ENCODE measurements at places on chromosomes 6 and 20.
A peak's percentile ranks its signal among the peaks of the same experiment; 100 is the strongest.

DNA sequence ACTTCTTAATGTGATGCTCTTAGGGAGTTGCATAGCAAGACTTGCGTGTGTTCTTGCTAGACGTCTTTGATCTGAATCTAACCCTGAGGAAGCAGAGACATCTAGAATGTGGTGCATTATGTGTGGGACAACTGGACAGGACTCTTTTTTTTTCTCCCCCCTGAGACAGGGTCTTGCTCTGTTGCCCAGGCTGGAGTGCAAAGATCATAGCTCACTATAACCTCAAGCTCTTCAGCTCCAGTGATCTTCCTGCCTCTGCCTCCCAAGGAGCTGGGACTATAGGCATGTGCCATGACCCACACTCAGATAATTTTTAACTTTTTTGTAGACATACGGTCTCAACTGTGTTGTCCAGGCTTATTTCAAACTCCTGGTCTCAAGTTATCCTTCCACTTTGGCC lies 34.0 kb downstream of the PCMT1 start:
- no peak for DNase-seq

DNA sequence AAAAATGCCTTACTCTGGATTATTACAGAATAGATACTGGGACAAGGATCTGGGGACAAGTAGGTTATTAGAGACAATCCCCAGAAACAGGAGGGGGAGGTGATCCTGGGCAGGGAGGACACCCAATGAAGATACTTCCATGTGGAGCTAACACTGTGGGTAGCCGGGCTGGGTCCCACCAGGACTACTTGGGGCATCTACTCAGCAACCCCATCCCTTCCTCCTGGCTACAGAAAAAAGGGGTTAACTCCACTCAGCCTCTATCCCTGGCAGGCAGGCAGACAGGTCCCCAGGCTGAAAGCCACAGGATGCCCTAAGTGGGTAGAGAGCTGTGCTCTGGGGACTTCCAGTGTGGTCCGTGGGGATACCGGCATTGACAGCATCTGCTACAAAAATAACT lies 68.0 kb upstream of the NXT1 start:
- DNase-seq: no peak

DNA sequence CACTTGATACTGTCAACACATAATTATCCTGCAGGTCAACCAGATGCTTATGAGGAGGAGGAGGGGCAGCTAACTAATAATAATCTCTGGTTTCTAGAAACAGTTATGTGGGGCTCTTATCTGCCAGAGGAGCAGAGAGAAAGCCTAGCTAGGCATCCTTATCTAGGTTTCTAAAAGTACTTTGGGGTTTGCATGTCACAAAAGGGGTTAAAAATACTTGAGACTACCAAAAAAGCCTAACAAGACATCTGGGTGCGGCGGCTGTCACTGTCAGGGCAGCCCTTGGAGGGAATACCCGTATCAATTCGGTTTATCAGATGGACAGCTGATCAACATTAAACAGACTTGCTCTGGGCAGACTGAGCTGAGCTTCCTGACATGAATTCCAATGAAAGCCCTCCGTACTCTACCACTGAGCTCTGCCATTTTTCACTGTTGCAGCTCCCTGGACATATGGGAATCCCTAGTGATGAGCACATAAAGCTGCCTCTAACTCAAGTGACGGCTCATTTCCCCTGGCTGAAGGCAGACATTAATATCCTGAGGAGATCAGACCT lies 166.6 kb downstream of the PDSS2 start:
- no peak for DNase-seq

- no peak for DNase-seq
Observed at GRCh38 chr6:13709689-13710551, 1.7 kb downstream of the RANBP9 start.

DNA sequence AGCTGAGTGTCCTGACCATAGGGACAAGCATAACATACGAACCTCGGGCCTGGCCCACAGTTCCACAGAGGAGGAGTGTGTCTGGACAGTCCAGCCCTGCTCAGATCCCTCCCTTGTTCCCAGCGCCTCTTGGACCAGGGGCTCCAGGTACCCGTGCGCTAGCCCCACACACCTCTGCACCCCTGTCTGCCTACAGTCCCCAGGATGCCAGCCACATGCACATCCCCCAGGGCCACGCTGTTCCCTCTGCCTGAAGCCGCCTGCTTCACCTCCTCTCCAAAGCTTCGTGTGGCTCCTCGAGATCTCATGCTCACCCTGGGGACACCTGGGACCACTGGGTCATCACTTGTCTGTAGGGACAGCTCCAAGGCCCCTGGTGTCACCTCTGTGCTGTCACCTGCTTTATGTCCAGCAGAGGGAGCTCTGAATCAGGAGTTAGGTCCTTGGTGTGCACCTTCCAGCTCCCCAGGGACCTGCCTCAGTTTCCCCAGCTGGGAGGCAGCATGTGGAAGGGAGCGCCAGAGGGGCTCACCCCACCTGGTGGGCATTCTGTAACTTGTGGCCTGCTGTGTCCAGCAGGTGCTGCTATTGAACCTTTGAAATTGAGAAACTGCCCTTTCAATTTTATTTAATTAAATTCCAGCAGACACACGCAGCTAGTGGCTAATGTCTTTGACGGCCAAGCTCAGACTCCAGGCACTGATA lies 7.3 kb upstream of the YTHDF1 start:
- DNase-seq: peak; percentile 24

- DNase-seq: no peak
Observed at GRCh38 chr20:1897541-1897940, 2.3 kb downstream of the SIRPA start.

- no peak for DNase-seq
Observed at GRCh38 chr6:884570-884969, 191.6 kb upstream of the EXOC2 start.

Measured in stimulated activated CD4-positive, alpha-beta T cell treated with anti-CD3 and anti-CD28 coated beads, TNF-alpha, amount 100 ng/mL, for 48 hours (primary cell).